Tibial artery (tissue), 4 donors: ENCODE measurements at places on chromosomes 7 and 10.

GRCh38 chr7:24133691-24134090 lies 150.3 kb upstream of the NPY start:
- no peak for DNase-seq

DNA sequence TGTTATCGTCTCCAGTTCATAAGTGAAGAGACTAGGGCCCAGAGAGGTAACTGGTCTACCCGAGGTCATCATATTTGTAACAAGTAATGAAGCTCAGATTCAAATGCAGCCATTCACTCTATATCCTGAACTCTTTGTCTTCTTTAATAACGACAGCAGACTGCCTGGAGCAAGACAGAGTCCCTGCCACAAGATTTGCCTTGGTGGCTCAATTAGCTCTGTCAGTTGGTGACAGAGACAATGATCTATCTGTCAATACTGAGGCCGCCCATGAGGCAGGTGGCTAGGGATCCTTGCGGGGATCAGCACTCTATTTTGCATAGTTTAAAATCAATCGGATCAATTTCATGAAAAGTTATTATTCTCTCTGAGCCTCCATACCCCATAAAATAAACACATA lies 43.9 kb downstream of the SH3PXD2A start:
- no peak for DNase-seq

DNA sequence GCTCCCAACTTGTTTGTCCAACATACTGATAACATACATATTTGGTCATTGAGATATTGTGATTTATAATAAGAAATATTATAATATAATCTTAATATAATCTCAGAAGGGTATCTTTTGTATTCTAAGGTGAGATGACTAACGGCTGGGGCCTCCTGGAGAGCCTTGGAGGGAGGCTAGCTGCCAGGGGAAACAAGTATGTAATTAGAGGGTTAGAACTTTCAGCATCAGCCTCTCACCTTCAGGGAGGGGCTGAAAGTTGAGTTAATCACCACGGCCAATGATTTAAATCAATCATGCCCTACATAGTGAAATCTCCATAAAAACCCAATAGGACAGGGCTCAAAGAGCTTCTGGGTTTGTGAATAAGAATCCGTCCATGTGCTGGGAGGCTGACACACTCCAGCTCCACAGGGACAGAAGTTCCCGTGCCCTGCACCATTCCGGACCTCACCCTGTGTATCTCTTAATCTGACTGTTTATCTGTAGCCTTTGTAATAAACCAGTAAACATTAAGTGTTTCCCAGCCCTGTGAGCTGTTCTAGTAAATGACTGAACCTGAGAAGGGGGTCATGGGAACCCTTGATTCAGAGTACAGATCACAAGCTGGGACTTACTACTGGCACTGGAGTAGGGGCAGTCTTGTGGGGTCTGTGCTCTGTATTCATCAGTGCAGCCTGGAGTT lies 86.3 kb upstream of the STEAP1B start:
- DNase-seq, result no peak

- no peak for DNase-seq
These were observed 194.2 kb downstream of the BICC1 start for GRCh38 chr10:58706836-58707235.

DNA sequence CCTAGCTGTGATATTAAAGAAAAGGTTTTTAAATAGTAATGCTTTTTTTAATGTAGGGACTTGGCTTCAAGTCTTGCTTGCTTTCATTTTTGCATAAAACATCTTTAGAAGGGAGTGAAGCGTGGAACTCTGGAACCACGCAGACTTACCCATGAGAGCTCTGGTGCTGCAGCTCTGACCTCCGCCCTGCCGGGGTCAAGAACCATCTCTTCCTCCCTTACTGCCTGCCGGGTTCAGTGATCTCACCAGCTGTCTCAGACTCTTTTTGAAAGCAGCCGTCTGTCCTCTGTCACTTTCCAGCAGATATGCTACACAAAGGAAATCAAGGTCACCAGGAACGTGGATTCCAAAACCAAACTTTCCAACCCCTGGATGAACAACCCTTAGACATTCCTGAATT lies 353.8 kb downstream of the GPR37 start:
- no peak for DNase-seq

DNA sequence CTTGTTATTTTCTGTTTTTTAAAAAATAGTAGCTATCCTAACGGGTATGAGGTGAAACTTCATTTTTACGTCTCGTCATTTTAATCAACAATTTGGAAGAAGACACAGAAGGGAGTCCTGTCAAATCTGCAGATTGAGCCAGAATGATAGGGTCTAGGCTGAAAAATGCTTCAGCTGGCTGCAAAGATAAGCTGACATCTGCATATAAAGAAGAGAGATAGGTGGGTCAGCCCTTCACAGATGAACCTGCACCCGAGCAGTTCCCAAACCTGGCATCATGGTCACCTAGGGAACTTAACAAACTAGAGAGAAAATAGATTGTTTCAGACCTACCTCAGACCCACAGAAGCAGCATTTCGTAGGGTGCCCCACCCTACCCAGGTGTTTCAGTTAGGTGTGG lies 35.2 kb upstream of the BMPR1A start:
- no peak for DNase-seq

- peak; percentile 39 for DNase-seq
These were observed 27.9 kb downstream of the VIPR2 start for GRCh38 chr7:159116581-159117339.

GRCh38 chr10:130064783-130065182 lies 45.8 kb downstream of the C10orf143 start:
- no peak for DNase-seq

- no peak for DNase-seq
These were observed 262.9 kb downstream of the SNX13 start for GRCh38 chr7:17677408-17677807.

DNA sequence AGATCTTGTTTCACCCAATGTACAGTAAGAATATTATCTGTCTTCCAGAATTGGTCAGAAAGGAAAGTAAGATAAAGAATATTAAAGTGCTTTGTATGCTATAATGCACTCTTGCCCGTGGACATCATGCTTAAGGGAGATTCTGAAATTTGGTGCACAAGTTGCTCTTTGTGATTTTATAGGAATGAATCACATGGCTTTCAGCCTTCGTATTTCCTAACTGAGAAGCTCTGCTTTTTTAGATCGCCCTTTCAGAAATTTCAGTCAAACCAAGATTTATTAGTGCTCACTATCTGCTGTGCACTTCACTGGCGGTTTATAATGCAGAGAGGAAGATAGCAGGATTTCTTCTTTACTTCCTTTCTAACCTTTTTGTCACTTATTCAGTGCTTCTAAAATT lies 1248.5 kb upstream of the LRRN3 start:
- no peak for DNase-seq

DNA sequence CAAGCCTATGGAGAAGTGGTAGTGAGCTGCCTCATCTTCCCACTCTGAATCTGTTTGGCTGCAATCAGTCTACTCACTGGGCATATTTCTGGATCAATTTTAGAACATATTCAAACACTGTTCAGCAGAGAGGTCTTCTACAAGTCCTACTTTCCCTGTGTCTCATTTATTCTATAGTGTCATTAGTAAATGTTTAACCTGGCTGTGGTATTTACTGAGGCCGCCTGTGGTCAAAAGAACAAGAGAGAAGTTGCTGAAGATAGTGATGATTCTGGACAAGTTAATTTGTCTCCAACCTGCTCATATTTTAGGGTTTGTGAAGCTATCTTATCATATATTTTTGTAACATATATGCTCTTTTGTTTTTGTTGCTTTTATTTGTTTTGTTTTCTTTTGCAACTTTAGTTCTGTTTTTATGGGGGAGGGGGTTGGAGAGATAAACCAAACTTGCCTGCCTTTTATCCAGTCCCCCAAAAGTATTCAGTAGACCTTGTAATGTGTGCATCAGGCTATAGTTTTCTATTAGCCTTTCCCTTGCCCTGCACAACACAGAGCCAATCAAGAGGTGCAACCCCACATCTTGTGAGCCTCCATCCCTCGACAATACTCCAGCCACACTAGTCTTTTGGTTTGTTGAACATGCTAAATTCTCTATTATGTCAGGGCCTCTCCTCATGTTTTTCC lies 362.8 kb upstream of the MBL2 start:
- no peak for DNase-seq
